ENCODE measurements at places on chromosomes 4 and X.

DNA sequence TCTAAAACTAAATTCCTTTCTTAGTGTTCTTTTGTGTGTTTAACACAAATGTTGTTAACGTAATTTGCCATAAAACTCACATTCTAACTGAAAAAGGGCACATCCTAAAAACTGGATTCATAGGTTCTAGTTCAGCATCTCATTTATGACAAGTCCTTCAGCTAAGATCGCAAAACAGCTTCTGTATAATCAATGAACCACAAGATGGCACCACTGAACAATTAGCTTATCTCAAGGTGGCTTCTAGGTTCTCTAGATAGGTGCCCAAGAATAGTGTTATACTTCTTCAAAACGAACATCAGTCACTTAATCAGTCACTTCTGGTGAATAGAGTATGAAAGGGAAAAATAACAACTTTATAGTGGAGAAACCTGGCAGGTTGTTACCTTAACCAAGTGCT lies 54.3 kb downstream of the NRK start:
- DNase-seq = peak; percentile 54

GRCh38 chr4:164871673-164872072 lies 5.3 kb upstream of the APELA start:
- DNase-seq = no peak

DNA sequence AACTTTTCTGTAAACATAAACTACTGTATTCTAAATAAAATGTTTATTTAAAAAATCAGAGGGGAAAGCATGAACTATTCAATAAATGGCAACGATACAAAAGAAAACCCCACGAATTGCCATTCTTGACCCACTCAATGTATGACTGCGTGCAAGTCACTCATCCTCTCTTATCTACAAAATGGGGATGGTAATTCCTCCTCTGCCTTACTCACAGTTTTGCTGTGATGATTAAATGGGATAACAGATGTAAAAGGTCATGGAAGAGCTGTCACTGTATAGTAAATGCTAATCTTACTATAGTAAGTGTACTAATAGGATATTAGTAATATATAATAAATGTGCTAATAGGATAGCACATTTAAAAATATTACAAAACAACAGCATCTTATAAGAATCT lies 173.4 kb downstream of the SCFD2 start:
- DNase-seq = no peak

GRCh38 chrX:10110316-10110935 lies 46.3 kb upstream of the CLCN4 start:
- DNase-seq = no peak

- peak; percentile 71 for DNase-seq
These were observed 27.6 kb downstream of the CLNK start for GRCh38 chr4:10656988-10657387.

Measured in bronchial epithelial cell (primary cell).